NCI-H82 (cell line): ENCODE measurements at places on chromosomes 11 and 22.

DNA sequence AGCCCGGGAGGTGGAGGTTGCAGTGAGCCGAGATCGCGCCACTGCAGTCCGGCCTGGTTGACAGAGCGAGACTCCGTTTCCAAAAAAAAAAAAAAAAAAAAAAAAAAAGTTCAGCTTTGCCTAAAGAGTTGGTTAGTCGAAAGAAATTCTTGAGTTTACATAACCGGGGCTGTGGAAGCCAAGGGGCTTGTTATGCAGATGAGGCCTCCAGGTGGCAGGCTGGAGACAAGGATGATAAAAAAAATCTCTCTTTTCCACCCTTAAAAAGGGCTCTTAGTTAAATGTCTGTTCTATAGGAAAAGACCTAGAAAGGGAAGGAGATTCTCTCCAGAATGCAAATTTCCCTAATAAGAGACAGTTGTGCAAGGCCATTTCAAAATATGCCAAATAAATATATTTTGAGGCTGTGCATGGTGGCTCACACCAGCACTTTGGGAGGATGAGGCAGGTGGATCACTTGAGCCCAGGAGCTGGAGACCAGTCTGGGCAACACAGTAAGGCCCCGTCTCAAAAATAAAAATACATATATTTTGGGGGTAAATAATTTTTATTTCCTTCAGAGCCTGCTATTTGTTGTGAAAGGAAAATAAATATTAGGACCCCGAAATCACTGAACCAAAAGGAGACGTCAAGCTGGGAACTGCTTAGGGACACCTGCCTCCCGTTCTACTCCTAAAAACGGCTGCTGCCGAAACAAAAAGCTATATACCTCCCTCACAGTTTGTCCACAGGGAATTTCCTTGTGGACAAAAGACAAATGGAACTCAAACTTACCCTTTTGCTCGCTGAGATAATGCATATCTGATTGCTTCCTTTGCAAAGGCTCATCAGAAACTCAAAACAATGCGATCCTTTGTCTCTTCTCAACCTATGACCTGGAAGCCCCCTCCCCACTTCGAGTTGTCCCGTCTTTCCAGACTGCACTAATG, 2.4 kb upstream of the IFITM2 start:
- peak; percentile 15 for DNase-seq

DNA sequence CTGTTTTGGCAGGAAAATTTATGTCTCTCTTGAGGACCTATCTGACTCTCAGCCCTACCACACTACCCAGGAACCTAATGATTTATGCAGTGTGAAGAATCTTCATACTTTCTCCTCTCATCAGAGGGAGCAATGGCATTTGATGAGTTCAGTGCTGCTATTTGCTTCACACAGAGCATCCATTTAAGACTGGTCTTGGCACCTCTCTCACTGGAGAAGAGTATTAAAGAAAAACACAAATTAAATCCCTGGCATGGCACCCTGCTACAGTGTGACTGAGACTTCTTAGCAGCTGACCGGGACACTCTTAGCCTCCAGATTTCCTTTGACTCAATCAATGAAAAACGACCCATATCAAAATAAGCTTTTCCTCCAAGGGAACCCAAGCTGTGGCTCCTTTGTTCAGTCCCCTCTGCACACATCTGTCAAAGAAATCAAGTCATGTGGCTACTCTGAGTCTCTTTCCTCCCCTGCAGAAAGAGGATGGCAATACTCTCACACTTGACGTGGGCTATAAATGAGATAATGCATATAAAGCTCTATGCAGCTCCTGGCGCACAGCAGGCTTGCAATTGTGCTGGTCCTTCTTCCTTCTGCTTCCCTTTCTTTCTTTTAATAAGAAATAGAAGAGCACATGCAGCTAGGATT, 186.1 kb upstream of the E2F8 start:
- DNase-seq: peak; percentile 9

DNA sequence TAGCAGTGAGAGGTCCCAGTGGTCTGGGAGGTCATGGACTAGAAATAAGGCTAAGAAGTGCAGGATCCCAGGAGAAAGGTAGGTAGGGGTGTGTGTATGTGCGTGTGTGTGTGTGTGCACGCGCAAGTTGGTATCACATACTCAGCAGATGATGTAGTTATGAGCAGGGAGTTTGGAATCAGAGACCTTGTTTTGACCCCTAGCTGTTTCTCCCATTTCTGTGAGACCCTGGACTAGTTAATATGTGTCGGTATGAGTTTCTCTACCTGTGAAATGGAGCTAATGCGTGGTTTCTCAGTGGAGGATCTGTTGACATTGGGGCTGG, 1.3 kb downstream of the SERPING1 start:
- no peak for DNase-seq

GRCh38 chr11:106670069-106670468, 348.2 kb downstream of the GUCY1A2 start:
- no peak for DNase-seq

DNA sequence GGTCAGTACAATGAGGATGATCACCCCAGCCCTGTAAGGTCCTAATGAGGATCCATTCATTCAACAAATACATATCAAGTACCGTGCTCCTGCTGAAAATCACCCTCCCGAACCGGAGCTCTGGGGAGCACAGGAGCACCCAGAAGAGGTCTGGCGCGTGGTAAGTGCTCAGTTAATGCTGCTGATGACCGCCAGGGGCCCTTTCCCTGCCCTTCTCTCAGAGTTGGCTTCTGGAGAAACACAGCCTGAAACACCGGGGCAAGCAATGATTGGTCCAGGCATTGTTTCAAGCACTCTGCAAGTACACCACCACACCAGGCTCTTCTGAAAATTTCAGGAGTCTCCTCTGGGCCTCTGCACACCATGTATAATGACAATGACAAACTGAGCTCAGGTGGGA, 3.8 kb upstream of the CCDC86 start:
- DNase-seq: no peak

DNA sequence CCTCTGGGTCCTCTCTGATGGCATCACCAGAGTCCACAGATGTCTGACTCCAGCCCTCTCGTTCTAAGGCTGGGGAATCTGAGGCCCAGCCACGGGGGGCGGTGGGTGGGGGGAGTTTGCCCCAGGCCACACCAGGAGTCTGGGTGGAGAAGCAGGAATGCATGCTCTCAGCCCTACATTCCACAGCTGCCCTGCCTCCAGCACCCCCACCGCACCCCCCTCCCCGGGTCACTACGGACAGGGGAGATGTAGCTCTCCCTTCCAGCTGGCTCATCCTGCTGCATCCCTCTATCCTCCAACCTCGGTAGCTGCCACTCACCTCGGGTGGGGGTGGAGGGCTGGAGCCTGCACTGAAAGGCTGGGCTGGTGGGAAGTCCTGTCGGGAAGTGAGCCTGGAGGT, 2.3 kb upstream of the PVALB start:
- DNase-seq: no peak

DNA sequence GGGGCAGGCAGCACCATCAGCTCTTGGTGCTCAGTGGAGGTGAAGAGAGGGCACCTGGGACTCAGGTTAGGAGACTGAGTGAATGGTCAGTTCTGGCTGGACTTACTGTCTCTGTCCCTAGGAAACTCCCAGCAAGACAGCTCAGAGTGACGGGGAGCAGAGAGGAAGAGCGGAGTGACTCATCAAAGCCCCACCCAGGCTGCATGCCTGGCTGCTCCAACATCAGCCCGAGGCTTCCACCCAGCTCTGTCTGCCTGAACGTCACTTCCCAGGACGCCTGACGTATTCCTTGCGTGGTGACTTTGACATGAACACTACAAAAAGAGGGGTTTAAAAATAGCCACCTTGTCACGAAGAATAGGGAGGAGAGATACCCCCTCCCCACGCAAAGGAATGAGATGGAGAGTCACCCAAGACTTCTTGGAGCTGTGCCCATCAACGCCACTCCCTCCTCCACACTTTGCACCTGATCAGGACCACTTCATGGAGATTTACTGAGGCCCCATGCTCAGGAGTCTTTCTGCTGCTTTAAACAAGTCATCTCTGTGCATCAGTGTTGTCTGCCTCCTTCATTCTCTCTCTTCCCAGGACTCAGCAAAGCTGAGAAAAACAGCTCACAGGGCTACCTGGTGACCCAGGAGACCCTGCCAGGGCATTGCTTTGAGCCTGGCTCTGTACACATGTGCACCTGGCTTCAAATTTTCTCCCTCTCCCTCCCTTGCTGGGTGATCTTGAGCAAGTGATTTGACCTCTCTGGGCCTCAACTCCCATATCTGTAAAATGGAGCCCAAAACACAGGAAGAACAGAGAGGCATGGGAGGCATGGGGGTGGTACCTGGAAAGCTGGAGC, 83.1 kb downstream of the MN1 start:
- no peak for DNase-seq

- no peak for DNase-seq
These were observed 81.2 kb downstream of the DEUP1 start for GRCh38 chr11:93411705-93412104.

GRCh38 chr11:12494699-12495098, 117.3 kb downstream of the PARVA start:
- DNase-seq: no peak

GRCh38 chr11:72828081-72828567, 13.9 kb downstream of the ATG16L2 start:
- no peak for DNase-seq

GRCh38 chr11:95522874-95523273, 266.7 kb downstream of the FAM76B start:
- DNase-seq: no peak
